ENCODE measurements at places on chromosomes 2 and 18. TPM values are rescaled to one million over a fixed set of nuclear protein-coding genes. Genes with fewer than 3 reads are reported as not detected.

MPP4 gene
- polyA plus RNA-seq = not detected

DNA sequence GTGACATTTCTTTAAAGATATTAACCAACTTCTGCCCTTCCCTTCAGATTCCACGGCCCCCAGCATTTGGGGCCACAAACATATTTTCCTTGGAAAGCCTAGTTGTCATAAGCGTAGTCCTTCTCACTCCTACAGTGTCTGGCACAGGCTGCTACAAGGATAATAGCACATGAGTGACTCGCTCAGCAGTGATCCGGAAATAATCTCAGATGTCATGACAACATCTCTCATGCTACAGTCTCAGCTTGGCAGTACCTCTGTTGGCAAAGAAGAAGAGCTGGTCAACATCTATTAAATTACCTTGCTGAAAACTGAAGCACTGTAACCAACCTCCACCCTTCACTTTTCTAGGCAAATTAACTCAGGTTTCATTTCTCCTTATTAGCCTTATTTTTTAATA, 351.7 kb downstream of the RAD51AP2 start:
- DNase-seq = no peak

- no peak for DNase-seq
Measured at GRCh38 chr2:150467621-150467963, 19.9 kb downstream of the RND3 start.

DNA sequence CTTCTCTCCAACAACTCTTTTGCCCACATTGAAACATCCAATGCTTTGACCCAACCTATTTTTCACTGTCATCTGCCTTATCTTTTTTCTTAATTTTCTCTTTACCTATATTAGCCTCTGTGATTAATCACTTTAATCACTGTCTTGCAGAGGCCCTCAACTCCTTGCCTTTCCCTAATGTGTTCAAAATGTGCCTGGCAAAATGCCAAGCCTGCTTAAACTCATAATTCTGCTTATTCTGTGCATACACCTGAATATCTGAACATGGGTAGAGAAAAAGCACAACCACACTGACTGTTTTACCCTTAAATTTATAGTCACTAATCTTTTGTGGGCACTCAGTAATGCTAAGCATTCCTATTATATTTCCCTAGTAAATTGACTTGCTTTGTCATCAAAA, 63.0 kb upstream of the GALNT13 start:
- no peak for DNase-seq

DNA sequence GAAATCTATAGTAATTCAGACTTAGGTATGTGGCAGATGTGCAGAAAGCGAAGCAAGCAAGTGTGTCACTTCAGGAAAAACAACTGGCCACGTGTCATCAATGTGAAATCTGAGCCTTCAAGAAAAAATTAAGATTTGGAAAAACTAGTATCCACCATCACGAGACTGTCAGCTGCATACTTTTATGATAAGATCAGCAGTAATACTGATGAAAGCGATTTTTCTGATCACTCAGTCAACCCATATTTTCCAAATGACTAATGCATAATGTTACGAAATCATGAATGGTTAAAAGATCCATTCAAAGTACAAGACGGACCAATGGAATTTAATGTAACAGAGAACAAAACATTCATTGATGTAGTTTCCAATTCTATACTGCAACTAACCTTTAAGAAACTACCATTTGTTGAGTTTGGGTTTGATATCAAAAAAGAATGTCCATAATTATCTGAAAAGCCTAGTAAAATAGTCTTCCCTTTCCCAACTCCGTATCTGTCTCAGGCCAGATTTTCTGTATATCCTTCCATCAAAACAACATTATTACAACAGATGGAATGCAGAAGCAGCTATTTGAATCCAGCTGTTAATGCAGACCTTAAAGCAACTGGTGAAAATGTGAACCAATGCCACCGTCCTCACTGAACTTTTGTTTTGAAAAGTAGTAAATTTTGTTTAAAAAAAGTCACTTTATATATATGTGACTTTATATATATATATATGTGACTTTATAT, 17.0 kb upstream of the BCL2 start:
- no peak for DNase-seq

DNA sequence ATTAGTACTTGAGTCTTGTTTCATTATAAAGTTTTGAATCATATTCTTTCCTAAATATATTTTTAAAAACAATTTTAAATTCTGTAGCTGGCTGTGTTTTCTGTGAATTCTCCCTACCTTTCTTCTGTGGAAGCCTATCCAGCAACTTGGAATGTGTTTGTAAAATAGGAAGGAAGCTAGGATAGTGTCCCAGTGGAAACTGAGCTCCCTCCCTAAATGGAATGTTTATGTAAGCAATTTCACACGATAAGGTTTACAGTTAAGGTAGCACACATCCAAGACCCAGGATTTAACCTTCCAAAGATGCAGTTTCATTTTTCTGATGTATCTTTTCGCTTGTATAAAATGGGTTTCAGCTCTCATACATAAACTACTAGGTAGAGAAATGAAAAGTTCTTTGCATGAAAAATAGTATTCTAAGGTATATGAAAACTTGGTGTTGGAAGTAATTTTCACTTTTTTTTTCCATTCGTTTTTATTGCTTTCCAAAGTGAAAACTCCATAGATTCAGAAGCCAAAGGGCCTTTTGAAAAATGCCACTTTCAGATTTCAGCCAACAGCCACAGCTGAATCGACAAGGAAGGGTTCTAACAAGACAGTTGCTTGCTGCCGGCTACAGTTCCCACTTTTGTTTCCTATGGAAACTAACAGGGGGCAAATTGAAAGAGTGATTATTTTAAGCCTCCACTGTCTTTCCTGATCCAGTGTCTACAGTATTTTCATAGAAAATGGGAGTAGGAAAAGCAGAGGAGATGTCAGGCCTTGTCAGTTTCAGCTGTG, 405.1 kb upstream of the POU3F3 start:
- no peak for DNase-seq

- no peak for DNase-seq
Measured at GRCh38 chr2:86238354-86238753, 39.1 kb downstream of the MRPL35 start.

DNA sequence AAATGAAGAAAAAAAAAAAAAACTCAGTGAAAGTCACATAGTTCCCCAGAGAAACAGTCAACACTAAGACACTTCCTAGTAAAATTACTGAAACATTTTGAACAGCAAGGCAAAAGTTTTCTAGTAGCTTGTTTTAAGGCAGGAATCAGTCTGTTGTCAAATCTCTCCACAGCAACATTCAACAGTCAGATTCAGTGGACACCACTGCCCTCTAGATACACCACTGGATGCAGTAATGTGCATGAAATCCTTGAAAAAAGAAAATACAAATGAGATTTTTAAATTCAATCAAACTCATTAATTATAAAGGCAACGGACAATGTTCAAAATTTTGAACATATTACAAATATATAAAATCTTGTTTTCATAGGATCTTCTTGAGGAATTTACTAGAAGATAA, 46.4 kb downstream of the GRB14 start:
- DNase-seq = no peak

Measured in H1 (cell line).